ENCODE measurements at places on chromosomes 6 and 20.

- DNase-seq = no peak
Observed at GRCh38 chr6:2426561-2427340, 181.3 kb upstream of the GMDS start.

- DNase-seq = no peak
Observed at GRCh38 chr20:45087097-45087790, 13.7 kb downstream of the KCNS1 start.

DNA sequence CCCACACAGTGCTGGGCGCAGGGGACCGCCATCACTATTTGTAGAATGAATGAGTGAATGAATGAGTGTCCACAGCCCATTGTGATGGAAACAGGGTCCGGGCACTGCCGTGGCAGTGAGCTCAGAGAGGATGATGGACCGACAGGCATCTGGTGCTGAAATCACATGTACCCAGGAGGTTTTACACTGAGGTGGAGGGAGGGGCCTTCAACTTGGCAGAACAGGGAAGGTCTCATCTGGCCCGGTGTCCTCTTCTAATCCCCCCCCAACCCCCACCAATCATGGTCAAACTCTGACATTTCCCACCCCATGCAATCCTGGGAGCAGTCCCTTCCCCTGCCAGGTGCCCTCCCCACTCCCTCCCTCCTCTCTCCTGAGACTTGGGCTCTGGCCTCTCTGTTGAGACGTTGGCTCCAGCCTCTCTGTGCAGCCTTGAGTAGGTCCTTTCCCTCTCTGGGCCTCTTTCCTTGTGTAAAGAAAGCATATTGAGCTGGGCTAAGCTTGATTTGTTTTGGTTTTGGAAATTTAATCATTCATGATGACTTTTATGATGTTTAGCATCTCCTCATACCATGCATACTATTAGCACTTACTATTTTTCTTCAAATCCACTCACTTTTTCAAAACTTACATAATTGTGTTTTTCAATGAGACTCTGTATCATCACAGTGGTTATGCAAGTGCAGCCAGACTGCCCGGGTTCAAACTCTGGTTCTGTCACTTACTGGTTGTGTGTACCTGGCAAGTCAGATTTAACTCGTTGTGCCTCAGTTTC is 10.8 kb downstream of the KIAA1755 start:
- no peak for DNase-seq

DNA sequence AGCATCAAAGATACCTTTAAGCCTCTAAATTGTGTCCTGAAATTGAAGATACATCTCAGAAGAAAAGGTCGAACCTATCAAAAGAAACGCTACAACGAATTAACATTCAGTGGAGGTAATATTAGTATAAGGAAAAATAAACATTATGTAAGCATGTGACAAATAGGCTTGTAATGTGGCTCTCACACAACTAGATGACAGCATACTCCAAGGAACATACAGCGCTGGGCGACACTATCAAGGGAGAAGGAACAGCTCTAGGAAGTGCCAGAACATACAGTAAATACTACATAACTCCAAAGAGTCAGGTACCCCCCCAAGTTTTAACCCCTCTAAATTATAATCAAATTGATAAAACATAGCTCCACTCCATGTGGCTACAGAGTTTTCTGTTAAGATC is 103.5 kb downstream of the LAMP5 start:
- DNase-seq = no peak

GRCh38 chr6:158502263-158502950 is 57.5 kb upstream of the TMEM181 start:
- no peak for DNase-seq

- no peak for DNase-seq
Observed at GRCh38 chr6:136317021-136317694, 27.5 kb upstream of the BCLAF1 start.

GRCh38 chr6:31615748-31616147 is 714 bp downstream of the AIF1 start:
- DNase-seq = peak; percentile 77

GRCh38 chr6:157647261-157647915 is 175.7 kb upstream of the SNX9 start:
- peak; percentile 78 for DNase-seq

DNA sequence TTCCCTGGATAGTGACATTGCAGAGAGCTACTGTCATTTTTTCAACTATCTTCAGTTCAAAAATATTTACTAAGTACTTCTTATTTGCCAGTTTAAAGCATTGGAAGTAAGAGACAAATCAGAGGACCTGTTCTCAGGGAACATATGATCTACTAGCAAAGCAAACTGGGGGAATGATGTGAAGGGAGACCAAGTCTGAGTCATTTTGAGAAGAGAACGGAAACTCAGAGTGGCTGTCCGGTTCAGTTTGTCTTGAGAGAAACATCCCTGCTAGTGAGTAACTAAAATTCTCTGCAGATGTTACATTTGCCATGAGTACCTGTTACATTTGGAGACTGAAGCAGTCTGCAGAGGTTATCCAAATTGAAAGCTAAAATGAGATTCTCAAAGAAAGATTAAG is 118.3 kb downstream of the KCNQ5 start:
- no peak for DNase-seq

- DNase-seq = no peak
Observed at GRCh38 chr20:44185574-44185973, 1.4 kb downstream of the JPH2 start.

GRCh38 chr6:155261111-155261900 is 2.5 kb upstream of the CLDN20 start:
- no peak for DNase-seq

DNA sequence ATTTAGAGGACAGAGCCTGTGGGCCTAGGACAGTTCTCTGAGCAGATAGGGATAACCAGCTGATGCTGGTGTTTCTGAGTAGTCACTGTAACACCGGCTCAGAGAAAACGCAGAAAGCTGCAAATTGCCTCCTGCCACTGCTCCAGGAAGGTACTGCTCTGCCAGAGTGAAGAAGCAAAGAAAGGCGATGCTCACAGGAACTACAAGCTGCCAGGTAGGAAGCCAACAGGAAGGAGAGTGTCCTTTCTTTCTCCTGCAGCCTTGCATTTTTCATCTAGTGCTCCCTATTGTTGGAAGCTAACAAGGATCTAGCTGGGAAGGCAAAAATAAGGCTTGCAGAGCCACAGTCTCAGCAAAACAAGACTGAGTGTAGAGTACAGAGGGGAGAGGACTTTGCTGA is 70.7 kb upstream of the RAB32 start:
- DNase-seq = no peak

- DNase-seq = no peak
Observed at GRCh38 chr20:50477239-50477872, 32.8 kb upstream of the PTPN1 start.

DNA sequence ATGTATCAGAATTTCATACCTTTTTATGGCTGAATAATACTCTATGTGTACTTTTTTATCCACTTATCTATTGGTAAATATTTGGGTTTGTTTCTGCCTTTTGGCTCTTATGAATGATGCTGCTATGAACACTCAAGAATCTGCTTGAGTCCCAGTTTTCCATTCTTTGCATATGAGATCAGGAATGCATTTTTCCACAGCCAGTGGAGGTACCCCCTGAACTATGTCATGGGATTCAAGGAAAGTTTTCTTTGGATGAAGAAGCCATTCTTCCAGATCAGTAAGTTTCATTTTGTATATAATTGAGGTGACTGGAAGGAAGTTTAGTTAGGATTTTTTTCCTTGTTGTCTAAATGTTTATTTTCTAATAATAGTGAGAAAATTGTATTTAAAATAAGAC is 40.9 kb downstream of the NKX2-4 start:
- DNase-seq = no peak

DNA sequence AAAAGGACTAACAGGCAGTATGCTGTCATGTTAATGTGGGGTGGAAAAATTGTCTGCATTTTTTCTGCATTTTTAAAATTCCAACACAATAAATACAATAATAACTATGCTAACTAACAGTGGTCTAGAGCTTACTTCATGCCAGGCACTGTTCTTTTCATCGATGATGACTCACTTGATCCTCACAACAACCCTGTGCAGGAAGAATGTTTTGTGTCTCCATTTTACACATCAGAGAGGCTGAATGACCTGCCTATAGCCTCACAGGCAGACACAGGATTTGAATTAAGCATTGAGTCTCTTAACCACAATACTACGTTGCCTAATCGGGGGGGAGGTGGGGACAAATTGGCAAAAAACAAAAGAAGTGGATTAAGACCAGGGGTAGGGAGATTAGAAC is 26.9 kb upstream of the FANCE start:
- no peak for DNase-seq

DNA sequence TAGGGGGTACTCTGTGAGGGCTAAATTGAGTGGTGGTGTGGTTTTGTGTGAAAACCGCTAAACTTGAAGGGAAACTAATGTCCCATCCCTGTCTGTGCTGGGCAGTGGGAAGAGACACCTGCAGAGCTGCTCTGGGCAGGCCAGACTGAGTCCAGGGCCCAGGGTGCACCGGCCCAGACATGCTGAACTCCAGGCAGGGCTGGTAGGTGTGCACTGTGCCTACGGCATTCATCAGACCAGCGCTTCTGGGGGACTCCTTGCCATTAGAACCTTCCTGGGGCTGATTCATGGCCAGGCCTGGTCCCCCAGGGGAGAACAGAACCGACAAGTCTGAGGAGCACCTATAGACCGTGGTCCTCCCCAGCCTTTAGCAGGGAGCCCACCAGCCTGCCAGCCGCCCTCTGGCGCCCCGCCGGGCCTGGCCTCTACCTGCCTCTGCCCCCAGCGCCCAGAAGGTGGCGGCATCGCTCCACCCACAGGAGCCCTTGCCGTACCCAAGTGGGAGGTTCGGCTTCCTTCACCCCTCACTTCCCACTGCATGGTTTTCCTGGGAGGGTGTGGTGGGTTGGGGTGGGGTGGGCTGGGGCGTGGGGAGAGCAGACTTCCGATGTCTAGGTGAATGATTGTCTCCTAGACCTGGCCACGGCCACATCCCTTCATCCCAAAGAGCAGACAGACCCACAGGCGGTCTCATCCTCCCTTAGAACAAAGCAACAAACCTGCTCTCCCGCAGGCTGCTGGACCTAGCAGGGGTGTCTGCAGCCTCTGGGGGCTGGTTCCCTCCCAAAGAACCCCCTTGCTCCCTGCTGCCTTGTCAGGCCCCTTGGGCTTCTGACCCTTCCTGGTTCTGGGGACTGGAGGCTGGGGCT is 15.5 kb downstream of the CCDC167 start:
- no peak for DNase-seq

- no peak for DNase-seq
Observed at GRCh38 chr6:118589186-118589585, 41.1 kb downstream of the PLN start.

DNA sequence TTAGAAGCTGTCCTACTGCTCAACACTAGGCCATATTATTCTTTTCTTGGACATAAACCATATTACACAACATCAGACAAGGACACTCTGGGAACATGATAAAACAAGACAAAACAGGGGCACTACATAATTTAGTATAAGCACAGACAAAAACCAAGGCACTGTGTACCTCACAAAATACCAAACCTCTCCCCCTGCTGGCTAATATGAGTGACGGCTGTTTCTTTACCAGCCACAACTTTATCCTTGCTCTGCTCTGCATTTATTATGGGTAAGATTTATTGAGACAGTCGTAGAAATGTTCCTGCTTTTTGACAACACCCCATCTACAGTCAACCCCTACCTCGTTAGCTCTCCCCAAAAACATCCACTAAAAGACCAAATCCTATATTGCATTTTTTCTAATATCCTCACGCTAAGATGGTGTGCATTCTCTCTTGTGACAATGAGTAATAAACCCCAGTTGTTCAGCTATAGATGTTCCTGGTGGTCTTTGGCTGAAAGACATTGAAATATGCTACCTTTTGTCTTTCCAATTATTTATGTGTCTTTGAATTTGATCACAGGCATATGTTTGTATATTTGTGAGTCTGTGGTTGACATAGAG is 23.8 kb upstream of the POLR1H start:
- peak; percentile 12 for DNase-seq

DNA sequence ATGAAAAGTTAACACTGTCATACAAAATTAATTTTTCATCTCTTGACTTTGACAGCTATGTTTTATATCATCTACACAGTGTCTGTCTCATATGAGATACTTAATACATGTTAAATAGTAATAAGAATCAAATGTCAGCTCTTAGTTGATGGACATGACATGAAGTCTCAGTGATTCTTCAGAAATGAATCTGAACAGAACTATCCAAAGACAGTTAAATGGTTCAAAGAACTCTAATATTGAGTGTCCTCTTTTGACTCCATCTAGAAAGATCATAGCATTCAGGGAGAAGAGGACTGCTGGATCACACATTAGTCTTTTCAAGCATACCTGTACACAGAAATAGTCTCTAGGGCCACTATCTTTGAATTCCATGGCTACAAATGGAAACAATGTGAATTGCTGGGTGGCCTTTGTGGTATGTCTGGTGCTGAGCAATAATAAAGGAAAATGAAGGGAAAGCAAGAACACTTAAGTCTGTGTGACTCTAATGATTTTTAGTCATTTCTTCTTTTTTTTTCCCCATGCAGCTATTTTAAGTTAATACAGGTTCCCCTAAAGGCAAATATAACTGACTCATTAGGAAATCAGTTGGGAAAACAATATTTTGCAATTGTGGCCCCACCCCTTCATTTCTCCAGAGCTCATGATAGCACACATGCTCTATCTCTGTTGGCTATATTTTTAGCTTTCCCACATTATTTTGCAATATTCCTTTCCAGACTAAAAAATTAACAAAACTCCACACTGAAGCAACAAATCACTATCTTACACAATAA is 367.5 kb downstream of the GRIK2 start:
- DNase-seq = no peak

GRCh38 chr6:132131758-132132157 is 180.6 kb upstream of the CCN2 start:
- DNase-seq = no peak

DNA sequence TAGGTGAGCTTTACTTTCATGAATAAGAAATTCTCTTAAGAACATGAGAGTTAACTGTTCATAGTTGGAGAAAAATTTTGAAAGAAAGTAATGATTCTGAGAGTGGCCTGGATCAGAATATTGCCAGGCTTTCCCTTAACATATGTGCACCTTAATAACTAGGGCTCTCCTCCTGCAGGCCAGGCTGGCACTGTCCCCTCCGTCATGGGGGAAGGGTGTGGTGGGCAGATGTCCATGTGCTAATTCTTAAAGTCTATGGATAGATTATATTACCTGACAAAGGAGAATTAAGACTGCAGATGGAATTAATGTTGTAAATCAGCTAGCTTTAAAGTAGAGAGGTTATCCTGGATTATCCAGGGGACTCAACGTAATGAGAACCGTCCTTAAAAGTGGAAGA is 10.9 kb upstream of the KLHL32 start:
- DNase-seq = no peak

- peak; percentile 2 for DNase-seq
Observed at GRCh38 chr6:120938876-120939472, 395.3 kb downstream of the TBC1D32 start.

GRCh38 chr6:156953479-156954146 is 176.4 kb downstream of the ARID1B start:
- DNase-seq = no peak

DNA sequence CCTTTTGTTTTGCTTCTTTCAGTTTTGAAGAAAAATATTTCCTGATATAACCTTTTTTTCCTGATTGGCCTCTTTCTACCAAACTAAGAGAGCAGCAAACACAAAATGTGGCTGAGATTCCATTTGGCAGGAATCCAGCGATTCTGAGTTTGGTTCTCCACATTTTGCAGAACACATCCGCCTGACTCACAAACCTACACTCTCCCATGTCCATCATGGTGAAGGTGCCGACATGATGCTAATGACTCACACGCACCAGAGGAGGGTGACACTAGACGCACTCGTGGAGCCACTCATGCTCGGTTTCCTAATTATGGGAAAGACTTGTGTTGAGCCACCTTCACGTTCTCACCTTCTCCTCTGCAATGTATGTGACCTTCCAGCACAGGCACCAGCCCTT is 45.9 kb upstream of the DUSP22 start:
- DNase-seq = no peak

Data from bone marrow (tissue), 2 donors.